ENCODE measurements at places on chromosomes 3 and 15.

- DNase-seq, result peak; percentile 69
Observed at GRCh38 chr3:194761384-194761783, 75.7 kb downstream of the FAM43A start.

DNA sequence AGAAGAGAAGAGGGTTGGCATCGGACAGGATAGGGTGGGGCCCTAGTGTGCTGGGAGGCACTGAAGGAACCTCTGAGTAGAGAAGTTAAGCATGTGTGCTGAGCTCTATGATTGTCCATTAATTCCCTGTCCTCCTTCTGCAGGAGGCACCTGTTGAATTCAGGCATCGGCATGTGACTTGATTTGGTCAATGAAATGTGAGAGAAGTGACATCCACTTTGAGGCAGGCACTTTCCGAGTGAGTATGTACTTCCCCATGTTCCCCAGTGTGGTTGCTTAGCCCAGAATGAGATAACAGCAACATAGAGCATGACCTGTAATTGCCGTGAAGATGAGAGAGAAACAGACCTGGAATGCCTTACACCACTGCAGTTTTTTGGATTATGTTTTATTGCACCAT is 224.8 kb downstream of the RPLP1 start:
- no peak for DNase-seq

- no peak for DNase-seq
Observed at GRCh38 chr3:134795746-134796280, 753 bp downstream of the EPHB1 start.

- no peak for DNase-seq
Observed at GRCh38 chr3:169781209-169781855, 8.1 kb downstream of the MYNN start.

DNA sequence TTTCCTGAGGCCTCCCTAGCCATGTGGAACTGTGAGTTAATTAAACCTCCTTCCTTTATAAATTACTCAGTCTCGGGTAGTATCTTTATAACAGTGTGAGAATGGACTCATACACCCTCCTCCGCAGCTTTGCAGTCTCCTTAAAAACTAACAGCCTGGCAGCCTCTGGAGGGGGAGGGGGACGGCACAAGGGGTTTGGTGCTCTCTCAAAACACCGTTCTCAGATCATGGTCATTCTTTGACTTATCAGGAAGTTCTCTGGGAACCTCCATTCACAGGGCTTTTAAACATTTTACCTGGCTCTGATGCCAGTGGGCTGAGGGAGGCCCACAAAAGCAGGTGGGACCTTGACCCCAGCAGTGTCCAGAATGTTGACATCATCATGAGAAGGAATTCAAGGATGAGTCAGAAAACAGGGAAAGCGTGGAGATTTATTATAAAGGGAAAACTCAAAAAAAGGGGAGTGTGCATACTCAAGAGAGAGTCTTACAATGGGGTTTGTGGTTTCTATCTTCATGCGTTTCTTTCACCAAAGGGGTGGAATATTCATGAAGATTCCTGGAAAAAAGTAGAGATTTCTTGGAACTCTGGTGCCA is 43.9 kb downstream of the ONECUT1 start:
- no peak for DNase-seq

DNA sequence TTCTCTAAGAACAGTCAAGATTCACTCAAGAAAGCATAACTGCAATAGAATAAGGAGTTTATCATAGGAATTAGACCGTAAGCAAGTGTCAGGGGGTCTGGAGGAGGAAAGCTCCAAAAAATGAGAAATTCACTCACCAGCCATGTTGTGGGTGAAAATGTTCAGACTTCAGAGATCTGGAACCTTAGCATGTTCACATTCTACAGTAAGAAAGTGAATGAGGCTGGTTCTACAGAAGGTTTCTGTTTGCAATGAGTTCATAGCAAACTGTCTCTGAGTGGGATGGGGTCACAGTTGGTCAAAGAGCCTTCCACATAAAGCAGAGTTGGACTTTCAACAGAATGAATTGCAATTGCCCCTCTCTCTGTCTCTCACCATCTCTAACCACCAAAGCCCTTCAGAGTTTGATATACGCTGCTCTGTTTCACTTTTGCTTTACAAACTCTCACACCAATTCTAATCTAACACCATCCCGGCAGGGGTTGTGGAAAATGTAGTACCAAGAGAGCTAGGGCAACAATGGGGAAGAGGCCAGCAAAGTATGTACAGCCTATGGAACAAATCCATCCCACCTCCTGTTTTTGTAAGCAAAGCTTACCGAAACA is 581.8 kb upstream of the UBE2E2 start:
- DNase-seq, result no peak

DNA sequence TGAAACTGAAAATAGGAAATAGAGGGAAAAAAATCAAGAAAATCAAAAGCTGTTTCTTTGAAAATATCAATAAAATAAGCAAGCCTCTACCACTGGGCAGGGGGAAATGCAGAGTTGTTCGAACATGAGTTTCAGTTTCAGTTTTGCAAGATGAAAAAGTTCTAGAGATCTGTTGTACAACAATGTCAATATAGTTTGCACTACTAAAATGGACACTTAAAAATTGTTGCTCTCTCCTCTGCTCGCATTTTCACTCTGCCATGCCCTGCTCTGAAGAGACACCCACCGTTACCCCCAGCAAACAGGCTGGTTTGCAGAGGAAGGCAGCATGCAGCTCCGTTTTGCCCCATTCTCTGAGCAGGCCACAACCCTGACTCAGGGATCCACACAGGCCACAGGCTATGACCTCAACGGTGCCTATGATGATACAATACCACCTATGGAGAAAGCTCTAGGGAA is 64.5 kb downstream of the ZNF148 start:
- no peak for DNase-seq

GRCh38 chr3:160133757-160134156 is 91.5 kb upstream of the C3orf80 start:
- DNase-seq, result no peak

DNA sequence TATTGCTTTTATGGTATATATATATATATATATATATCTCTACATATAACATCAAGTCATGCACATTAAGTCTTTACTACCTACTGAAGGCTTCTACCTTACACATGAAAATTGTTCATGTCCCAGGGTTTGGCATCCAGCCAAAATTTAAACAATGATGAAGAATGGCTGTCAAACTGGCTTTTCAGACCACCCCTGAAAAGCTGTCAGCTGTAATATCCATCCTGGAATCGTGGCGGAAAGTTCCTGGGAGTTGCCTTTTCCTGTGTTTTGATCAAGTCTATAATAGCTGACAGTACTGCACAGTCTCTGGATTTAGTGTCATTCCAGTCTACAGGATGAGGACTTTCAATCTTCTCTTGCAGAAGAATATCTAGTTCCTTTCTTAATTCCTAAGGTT is 48.3 kb downstream of the DHX36 start:
- DNase-seq, result no peak

- no peak for DNase-seq
Observed at GRCh38 chr3:133124511-133124910, 86.3 kb downstream of the TMEM108 start.

DNA sequence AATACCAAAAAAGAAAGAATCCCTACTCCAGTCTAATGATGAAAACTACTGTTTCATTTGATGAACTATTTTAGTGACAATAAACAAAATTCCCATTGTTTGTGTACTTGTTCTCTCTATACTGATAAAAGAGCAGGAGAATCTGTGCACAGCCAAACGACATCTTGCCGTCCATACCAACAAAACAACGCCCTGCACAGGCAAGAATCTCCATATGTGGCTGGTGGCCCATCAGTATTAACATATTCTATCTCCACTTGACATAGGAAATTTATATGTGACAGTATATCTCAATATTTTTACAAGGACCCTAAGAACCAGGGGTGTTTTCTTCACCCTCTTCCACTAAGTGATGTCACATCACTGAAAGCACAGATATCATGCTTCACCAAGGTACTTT is 279.5 kb downstream of the ULK4 start:
- no peak for DNase-seq

DNA sequence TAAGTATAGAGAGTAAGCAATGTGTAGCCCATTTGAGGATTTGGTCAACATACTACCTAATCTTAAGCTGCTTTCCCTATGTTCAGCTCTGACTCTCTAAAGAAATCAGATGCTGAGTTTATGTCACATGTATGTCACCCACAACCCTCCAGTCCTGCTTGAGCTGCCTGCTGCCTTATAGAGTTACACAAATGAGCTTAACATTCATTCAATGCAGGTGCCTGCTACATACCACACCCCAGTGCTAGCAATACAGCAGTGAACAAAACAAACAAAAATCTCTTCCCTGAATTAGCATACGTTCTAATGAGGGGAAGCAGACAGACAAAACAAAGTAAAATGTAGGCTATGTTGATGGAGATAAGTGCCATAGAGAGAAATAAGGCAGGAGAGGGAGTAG is 93.0 kb downstream of the HHLA2 start:
- DNase-seq, result no peak

DNA sequence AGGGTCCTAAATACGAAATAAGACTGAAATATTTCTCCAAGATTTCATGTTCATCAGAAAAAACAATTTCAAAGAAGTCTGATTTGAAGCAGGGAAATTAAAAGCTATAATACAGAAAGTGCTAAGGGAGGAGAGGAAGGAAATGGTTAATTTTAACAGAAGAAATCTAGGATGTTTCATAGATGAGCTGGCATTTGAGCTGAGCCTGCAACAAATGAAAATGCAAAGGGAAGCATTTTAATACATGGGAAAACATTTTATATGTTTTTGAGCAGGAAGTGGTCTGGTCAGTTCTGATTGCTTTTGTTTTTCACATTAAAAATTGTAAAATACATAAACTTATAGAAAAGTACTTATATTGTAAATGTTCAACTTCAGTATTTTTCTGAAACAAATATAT is 17.2 kb upstream of the RAP2B start:
- DNase-seq, result no peak

- DNase-seq, result no peak
Observed at GRCh38 chr3:32238453-32239306, at the start of gene CMTM8. Gene CMTM8 (plus strand): TSS chr3:32238680. CDS start chr3:32238973, 293 bp downstream.

DNA sequence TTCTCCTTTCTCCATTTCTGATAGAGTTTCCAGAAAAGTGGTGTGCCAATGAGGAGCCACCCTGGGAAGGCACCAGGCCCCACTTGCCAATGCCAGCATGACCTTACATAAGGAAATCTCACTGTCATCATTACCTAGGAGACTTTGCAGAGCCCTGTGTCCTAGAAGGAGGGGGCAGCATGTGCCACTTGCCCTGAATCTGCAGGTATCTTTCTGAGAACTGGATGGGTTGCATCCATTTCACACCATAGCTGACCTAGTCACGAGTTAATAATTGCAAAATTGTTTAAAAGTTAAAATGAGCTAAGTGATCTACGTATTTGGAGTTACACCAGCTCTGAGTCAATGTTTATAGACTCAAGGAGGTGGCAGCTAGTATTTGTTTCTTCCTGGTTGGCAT is 14.3 kb downstream of the CA12 start:
- no peak for DNase-seq

DNA sequence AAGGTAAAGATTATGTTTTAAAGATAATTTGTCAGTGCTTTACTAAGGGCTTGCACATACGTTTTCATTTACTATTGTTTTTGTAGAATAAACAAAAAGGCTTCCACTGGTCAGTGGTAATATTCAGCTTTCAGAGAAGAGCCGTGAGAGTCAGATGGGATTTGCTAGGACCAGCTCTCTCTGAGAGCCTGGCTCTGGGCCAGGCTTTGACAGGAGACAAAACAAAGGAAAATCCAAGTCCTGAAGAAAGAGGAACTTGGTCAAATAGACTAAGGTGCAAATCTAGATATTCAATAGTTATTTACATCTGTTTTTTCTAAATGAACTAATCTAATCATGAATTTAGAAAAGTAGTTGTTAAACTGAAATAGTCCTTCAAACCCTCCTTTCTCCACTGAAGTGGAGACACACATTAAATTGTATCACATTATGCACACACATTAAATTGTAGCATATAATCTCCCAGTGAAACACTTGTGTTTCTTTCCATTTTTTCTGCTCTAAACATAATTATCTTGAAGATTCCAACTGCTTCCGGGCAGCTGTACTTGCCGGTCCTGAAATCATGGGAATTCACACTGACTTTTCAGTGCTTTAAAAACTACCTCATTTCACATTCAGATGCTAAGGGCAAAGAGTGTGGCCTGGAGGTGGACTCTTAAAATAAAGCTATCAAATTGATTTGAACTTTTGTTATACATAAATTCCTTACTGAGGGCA is 55.1 kb upstream of the FILIP1L start:
- DNase-seq, result no peak

- no peak for DNase-seq
Observed at GRCh38 chr3:106616556-106616955, 747.7 kb upstream of the CBLB start.

GRCh38 chr3:933326-933725 is 159.5 kb upstream of the CNTN6 start:
- DNase-seq, result no peak

GRCh38 chr3:64355401-64355807 is 130.1 kb upstream of the PRICKLE2 start:
- DNase-seq, result no peak

GRCh38 chr15:73952913-73953750 is 26.9 kb downstream of the LOXL1 start:
- DNase-seq, result no peak

- DNase-seq, result no peak
Observed at GRCh38 chr3:52233968-52234367, 5.0 kb downstream of the TWF2 start.

DNA sequence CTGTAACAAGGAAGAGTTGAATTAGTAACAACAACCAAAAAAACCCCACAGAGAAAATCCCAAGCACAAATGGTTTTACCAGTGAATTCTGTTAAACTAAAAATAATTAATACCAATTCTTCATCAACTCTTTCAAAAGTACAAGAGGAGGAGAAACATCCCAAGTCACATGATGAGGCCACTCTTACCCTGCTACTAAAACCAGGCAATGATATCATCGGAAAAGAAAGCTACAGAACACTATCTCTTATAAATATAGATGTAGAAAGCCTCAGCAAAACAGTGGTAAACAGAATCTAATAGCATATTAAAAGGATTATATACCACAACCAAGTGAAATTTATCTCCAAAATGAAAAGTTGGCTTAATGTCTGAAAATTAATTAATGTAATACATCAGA is 168.1 kb upstream of the SLCO3A1 start:
- no peak for DNase-seq

- DNase-seq, result no peak
Observed at GRCh38 chr3:165827883-165828282, 9.3 kb downstream of the BCHE start.

- DNase-seq, result no peak
Observed at GRCh38 chr3:65550137-65550536, 488.6 kb downstream of the MAGI1 start.

GRCh38 chr15:58760385-58761009 is 10.6 kb upstream of the MINDY2 start:
- no peak for DNase-seq

Data from breast epithelium (tissue), 4 donors.